ENCODE measurements at places on chromosomes 6 and 20.

DNA sequence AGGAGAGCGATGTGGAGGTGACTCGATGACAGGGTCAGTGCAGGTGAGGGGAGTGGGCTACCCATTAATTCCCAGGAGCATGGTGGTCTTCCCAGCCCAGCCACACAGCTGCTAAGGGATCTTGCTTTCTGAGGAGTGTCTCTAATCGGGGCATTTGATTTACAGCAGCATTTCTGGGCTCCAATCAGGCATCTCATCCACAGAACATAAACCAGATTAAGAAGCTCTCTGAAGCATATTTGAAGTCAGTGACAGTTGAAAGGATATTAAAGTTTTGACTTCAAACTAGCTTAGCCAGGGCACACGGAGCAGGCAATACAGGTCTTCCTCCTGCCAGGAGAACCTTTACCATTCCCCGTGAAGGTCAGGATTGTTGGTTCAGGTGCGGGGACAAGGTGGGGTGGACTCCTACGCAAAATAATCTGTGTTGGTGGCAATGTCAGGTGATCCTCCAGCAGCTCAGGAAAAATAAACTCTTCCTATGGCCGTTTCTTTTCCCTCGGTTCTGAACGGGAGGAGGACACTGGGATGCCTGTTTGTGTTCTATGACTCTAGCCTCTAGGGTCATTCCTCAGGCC lies 39.9 kb upstream of the ZNF831 start:
- no peak for DNase-seq
- peaks cover 6% of the 10 kb centered on the region for H3K4me1 ChIP-seq
- no peaks in the 10 kb centered on the region for H3K36me3 ChIP-seq
- H3K4me3 ChIP-seq, result no peak overlapping the region
- no peaks in the 10 kb centered on the region for H3K27me3 ChIP-seq
- H3K27ac ChIP-seq, result peak overlapping the region; percentile 22

DNA sequence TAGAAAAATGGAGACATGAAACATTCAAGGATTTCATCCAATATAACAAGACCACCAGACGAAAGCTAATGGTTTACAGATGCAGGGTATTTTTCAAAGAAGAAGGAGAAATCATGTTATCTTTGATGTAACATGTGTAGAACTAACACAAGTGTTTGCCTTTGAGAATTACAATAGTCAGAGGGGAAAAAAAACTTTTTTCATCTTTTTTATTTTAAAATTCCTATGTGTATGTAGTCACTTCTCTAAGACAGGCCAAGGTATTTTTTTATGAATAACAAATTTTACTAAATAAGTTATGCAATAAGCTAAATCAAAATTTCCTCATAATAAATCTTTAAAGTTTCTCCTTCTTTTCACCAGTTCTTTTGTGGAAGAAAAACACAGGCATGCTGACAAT lies 161.4 kb downstream of the PDE7B start:
- DNase-seq, result no peak
- H3K4me3 ChIP-seq, result no peak overlapping the region
- H3K27ac ChIP-seq, result no peak overlapping the region
- H3K36me3 ChIP-seq, result no peaks in the 10 kb centered on the region
- H3K27me3 ChIP-seq, result no peaks in the 10 kb centered on the region
- H3K4me1 ChIP-seq, result peaks cover 14% of the 10 kb centered on the region

DNA sequence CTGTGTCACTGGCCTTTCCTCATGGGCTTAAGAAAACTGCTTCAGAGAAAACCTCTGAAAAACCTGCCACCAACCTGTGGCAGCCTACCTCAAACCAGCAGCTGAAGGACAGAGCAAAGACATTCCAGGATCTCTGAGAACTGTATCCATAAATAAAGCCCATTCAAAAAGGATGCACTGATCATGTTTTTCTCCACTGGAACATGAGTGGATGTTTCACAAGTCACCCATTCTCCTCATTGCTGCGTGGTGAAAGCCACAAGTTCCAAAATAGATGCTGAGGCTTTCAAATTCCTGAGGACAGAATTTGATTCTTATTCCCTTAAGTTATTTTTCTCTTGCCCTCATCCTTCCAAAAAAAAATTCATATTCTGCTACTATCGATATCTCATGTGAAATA lies 280.6 kb downstream of the KHDC1L start:
- no peaks in the 10 kb centered on the region for H3K4me1 ChIP-seq
- H3K27ac ChIP-seq, result no peak overlapping the region
- no peak for DNase-seq
- no peak overlapping the region for H3K4me3 ChIP-seq

- H3K36me3 ChIP-seq, result no peaks in the 10 kb centered on the region
- peaks cover 15% of the 10 kb centered on the region for H3K4me1 ChIP-seq
- no peak for DNase-seq
- H3K4me3 ChIP-seq, result no peak overlapping the region
These were observed 202.5 kb downstream of the BCAS1 start for GRCh38 chr20:53867741-53868351.

DNA sequence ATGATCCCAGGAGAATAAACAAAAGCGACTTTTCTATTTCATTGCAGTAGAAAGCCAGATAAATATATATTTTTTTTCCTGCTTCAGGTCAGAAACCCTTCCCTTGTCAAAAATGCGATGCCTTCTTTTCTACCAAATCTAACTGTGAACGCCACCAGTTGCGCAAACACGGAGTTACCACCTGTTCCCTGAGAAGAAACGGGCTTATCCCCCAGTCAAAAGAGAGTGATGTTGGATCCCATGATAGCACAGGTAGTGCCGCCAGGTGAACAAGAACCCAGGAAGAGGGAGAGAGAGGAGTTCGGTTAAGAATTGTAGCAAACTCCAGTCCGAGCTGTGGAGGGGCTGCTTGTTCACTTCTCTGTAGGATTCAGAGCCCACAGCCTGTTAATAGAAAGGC lies 72.6 kb downstream of the SSR1 start:
- H3K36me3 ChIP-seq, result no peaks in the 10 kb centered on the region
- DNase-seq, result no peak
- no peaks in the 10 kb centered on the region for H3K27me3 ChIP-seq
- peak overlapping the region; percentile 56 for H3K27ac ChIP-seq
- peaks cover 32% of the 10 kb centered on the region for H3K4me1 ChIP-seq

DNA sequence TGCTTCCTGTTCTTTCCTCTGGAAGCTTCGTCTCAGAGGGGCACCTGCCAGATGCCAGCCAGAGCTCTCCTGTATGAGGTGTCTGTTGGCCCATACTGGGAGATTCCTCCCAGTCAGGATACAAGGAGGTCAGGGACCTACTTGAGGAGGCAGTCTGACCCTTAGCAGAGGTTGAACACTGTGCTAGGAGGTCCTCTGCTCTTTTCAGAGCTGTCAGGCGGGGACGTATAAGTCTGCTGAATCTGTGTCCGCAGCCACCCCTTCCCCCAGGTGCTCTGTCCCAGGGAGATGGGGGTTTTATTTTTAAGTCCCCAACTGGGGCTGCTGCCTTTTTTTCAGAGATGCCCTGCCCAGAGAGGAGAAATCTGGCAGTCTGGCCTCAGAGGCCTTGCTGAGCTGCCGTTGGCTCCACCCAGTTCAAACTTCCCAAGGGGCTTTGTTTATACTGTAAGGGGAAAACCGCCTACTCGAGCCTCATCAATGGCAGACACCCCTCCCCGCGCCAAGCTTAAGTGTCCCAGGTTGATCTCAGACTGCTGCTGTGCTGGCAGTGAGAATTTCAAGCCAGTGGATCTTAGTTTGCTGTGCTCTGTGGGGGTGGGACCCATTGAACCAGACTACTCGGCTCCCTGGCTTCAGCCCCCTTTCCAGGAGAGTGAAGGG lies 326.7 kb downstream of the BCKDHB start:
- H3K27me3 ChIP-seq, result no peaks in the 10 kb centered on the region
- no peak overlapping the region for H3K4me3 ChIP-seq

DNA sequence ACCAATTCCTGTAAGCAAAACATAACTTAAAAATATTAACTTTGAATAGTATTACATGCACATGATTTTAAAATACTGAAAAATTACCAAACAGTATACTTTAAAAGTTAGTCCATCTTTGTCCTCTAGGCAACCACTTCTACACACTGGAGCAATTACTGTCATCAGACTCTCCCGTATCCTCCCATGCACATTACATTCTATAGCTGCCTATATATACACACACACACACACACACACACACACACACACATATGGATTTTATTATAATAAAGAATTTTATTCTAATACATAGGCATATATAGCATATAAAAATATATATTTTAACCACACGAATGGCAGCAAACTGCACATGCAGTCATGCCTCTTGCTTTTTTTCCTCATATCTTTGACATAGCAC lies 8.2 kb downstream of the REV3L start:
- no peaks in the 10 kb centered on the region for H3K27me3 ChIP-seq
- H3K36me3 ChIP-seq, result no peaks in the 10 kb centered on the region
- no peak overlapping the region for H3K4me3 ChIP-seq
- H3K27ac ChIP-seq, result no peak overlapping the region
- H3K4me1 ChIP-seq, result peaks cover 17% of the 10 kb centered on the region

GRCh38 chr6:158110986-158111385 lies 57.1 kb downstream of the SERAC1 start:
- DNase-seq, result no peak
- no peak overlapping the region for H3K27ac ChIP-seq
- no peaks in the 10 kb centered on the region for H3K36me3 ChIP-seq
- H3K4me1 ChIP-seq, result no peaks in the 10 kb centered on the region
- no peak overlapping the region for H3K4me3 ChIP-seq

- no peaks in the 10 kb centered on the region for H3K27me3 ChIP-seq
- H3K4me3 ChIP-seq, result no peak overlapping the region
- no peaks in the 10 kb centered on the region for H3K36me3 ChIP-seq
- no peaks in the 10 kb centered on the region for H3K4me1 ChIP-seq
- no peak for DNase-seq
- H3K27ac ChIP-seq, result no peak overlapping the region
These were observed 121.4 kb upstream of the DST start for GRCh38 chr6:56764081-56764566.

DNA sequence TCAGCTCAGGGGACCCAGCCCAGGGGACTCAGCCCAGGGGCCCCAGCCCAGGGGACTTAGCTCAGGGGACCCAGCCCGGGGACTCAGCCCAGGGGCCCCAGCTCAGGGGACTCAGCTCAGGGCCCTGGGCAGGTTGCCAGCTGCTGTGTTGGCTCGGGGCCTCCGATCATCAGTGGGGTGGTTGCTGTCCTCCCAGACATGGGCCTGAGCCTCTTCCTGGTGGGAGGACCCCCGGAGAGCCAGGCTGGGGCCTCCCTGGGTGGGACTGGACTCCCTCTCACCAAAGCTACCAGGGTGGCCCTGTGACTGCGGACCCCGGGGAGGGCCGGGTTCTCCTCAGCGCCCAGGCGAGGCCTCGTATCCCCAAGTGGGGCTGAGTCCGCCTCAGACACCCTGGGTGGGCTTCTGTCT lies 4.4 kb downstream of the COL20A1 start:
- H3K4me1 ChIP-seq, result peaks cover 2% of the 10 kb centered on the region
- H3K27ac ChIP-seq, result no peak overlapping the region
- no peak overlapping the region for H3K4me3 ChIP-seq
- no peaks in the 10 kb centered on the region for H3K36me3 ChIP-seq
- H3K27me3 ChIP-seq, result no peaks in the 10 kb centered on the region

DNA sequence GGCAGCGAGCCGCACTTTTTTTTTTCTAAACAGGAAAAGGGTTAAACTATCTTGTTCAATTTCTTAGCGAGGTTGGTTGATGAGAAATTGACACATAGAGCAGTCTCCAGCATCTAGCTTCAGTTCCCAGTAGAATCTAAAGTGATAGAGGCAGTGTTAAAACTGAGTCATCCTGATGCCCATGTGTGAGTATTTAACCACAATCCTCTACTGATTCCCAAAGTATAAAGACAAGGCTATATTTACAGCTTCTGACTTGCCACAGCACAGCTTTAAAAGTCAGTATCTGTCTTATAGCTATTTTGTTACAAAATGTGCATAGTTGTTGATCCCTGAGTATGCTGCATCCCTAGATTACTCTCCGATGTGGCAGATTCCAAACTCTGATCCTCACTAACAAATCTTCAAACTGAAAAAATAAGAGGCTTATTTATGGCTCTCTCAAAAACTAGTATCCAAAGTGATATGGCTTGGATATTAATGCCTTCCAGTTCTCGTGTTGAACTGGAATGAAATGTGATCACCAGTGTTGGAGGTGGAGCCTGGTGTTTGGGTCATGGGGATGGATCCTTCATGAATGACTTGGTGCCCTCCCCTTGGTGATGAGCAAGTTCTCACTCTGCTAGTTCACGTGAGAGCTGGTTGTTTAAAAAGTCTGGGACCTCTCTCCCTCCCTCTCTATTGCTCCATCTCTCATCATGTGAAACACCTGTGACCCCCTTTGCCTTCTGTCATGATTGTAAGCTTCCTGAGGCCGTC lies 13.1 kb upstream of the POPDC3 start:
- no peaks in the 10 kb centered on the region for H3K4me1 ChIP-seq
- DNase-seq, result no peak
- H3K4me3 ChIP-seq, result no peak overlapping the region
- no peaks in the 10 kb centered on the region for H3K36me3 ChIP-seq

DNA sequence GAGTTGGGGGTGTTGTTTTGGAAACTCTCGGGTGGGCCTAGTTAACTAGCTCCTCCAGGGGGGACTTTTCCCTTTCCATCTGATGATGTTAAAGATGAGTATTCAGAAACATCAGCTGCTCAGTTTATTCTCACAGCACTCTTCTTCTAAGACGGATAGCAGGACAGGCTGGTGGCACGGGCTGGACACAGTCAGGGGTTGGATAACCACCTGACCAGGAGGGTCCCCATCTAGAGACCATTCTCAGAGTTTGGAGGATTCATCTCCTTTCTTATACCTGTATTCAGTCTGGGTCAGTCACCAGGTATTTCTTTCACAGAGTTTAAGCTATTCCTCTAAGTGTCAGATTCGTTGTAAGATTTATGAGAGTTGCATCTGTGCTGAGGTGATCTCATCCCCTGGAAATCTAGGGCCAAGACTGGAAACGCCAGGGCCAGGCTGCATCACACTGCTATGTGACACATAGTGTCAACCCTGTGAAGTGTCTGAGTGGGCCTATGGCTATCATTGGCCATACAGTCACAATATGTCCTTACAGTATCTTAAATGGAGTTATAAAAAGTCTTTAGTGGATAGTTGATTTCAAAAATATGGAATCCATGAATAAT lies 111.7 kb downstream of the FAM50B start:
- H3K4me1 ChIP-seq, result no peaks in the 10 kb centered on the region
- no peak overlapping the region for H3K4me3 ChIP-seq
- no peak overlapping the region for H3K27ac ChIP-seq
- no peaks in the 10 kb centered on the region for H3K27me3 ChIP-seq

DNA sequence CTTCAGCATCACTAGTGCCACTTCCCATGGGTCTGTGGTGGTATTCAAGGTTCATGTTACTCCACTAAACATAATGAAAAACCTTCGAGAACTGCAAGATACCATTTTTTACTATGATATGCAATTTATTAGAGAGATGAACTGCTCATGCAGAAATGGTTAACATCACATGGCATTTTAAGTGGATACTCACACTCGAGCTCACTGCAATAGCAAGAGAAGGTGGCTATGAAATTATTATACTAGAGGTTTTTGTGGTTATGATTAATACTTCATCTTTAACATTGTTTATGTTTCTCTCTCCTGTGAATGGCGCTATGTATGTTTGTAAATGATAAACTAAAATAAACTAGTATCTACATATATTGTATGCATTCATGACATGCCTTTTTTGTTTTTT lies 35.1 kb downstream of the SCAF8 start:
- no peak for DNase-seq
- H3K27ac ChIP-seq, result no peak overlapping the region
- H3K27me3 ChIP-seq, result no peaks in the 10 kb centered on the region
- no peaks in the 10 kb centered on the region for H3K36me3 ChIP-seq
- peaks cover 12% of the 10 kb centered on the region for H3K4me1 ChIP-seq
